Tracheal epithelial cell (primary cell): ENCODE measurements at places on chromosomes 4 and X. TPM values are rescaled to one million over a fixed set of nuclear protein-coding genes. Genes with fewer than 3 reads are reported as not detected.

The MAGEC3 gene
- not detected in 2 replicates for total RNA-seq

The NSG1 gene
- 2.6 and 23.9 TPM in 2 replicates for total RNA-seq

The YY2 gene
- total RNA-seq = 0.48 and 1.3 TPM in 2 replicates

The CISD2 gene
- total RNA-seq = 21.7 and 22.7 TPM in 2 replicates

The CXorf65 gene
- not detected in 2 replicates for total RNA-seq

The CNGA1 gene
- 1.9 and 4.0 TPM in 2 replicates for total RNA-seq
